Suprapubic skin (tissue), 4 donors: ENCODE measurements at places on chromosomes 3 and 15. TPM values are rescaled to one million over a fixed set of nuclear protein-coding genes. Genes with fewer than 3 reads are reported as not detected.

THBS1 gene
- total RNA-seq: 93.6 TPM

DNA sequence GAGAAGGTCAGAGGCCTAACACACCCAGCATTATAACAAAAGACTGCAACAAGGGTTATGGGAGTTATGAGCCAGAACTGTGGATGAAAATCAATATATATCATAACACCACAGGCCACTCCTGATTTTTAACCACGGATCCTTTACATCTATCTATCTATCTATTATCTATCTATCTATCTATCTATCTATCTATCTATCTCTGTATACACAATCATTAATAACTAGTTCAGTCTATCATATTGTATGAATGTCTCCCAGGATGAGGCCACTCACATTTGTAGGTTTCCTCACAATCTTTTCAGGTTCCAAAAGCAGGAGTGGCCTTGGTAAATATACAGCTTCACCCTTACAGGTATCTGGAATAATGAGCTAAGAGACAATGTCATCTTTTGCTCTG is 94.2 kb downstream of the PDCD6IP start:
- no peak for DNase-seq

DNA sequence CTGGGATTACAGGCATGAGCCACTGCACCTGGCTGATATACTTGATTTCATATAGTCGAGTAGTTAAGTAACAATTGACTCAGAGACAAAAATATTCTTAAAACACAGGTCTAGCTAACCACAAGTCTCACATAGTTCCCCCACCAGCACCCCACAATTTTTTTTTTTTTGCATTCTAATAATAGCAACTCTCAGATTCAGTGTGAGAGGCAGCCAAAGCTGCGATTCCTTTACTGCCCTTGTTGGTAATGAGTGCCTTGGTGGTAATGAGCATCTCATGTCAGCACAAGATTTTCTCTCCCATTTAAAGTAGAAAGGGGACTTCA is 72.5 kb downstream of the WWTR1 start:
- no peak for DNase-seq

GRCh38 chr3:28847736-28848135 is 433.1 kb upstream of the RBMS3 start:
- no peak for DNase-seq

GRCh38 chr15:93703092-93703739 is 528.1 kb upstream of the MCTP2 start:
- no peak for DNase-seq

CLCN2 gene
- 4.2 TPM for total RNA-seq
